ENCODE measurements at places on chromosomes 7 and 10.
A peak's percentile ranks its signal among the peaks of the same experiment; 100 is the strongest.

DNA sequence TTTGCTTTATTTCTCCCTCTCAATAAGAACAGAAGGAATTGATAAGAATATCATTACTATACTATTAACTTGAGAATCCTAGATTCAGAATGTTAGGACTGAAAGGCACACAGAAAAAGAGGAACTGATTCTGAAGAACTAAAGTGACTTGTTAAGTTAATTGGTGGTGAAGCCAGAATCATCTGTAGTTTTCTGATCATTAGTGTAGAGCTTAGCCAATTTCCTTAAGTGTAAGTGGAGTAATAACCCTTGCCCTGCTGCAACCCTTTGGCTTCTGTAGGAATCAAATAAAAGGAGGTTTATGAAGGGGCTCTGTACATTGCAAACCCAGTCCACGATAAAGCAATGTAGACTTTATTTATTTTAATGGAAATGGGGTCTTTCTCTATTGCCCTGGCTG lies 1186.0 kb downstream of the SORCS3 start:
- no peak for DNase-seq

- no peak for DNase-seq
Measured at GRCh38 chr7:51075681-51076580, 240.7 kb downstream of the COBL start.

DNA sequence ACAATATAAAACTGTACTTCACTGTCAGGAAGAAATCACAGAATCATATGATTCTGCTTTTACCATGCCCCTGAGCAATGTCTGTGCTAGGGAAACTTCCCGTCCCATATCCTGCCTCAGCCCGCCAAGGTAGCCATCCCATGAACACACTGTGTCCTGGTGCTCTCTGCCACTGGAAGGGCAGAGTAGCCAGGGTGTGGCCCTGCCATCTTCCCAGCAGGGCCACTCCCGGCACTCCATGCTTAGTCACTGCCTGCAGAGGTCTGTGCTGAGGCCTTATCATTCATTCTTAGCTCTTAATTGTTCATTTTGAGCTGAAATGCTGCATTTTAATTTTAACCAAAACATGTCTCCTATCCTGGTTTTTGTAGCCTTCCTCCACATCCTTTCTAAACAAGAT lies 31.8 kb downstream of the AP3M1 start:
- no peak for DNase-seq

GRCh38 chr7:149495785-149496641 lies 1.6 kb downstream of the ZNF746 start:
- no peak for DNase-seq

GRCh38 chr7:29484280-29484679 lies 79.4 kb upstream of the PRR15 start:
- no peak for DNase-seq

- no peak for DNase-seq
Measured at GRCh38 chr10:1289591-1289990, 233.4 kb downstream of the WDR37 start.

- no peak for DNase-seq
Measured at GRCh38 chr10:133133471-133134231, 26.4 kb upstream of the KNDC1 start.

GRCh38 chr10:77383861-77384553 lies 253.6 kb downstream of the KCNMA1 start:
- DNase-seq: no peak

GRCh38 chr7:111678986-111679385 lies 116.7 kb upstream of the IMMP2L start:
- no peak for DNase-seq

GRCh38 chr7:19114551-19114855 lies 2.9 kb downstream of the TWIST1 start:
- no peak for DNase-seq

- peak; percentile 88 for DNase-seq
Measured at GRCh38 chr10:30553626-30554439, 75.7 kb downstream of the LYZL2 start.

DNA sequence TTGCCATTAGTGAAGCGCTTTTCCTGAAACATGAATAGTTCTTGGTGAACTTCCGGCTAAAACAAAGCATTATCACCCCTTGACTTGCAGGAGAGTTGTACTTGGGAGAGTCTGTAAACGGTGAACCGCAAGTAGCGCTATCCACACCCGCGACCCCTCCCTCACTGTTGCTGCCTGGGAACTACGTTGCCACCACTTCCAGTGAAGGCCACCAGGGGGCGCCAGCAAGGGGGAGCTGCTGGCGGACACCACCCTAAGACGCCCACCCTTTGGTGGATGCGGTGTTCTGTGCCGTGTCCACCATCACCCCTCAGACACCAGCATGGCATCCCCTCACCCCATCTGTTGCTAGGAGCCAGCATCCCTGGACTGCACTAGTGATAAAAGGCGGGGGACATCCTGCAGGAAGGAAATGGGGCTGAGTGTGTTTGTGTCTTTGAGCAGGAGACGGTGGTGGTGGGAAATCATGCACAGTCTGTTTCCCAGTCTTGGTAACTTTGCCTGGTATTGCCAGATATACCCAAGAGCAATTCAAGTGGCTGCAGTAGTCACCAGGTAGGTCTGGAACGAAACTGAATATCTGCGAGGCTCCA lies 298.2 kb downstream of the FRMD4A start:
- peak; percentile 37 for DNase-seq

DNA sequence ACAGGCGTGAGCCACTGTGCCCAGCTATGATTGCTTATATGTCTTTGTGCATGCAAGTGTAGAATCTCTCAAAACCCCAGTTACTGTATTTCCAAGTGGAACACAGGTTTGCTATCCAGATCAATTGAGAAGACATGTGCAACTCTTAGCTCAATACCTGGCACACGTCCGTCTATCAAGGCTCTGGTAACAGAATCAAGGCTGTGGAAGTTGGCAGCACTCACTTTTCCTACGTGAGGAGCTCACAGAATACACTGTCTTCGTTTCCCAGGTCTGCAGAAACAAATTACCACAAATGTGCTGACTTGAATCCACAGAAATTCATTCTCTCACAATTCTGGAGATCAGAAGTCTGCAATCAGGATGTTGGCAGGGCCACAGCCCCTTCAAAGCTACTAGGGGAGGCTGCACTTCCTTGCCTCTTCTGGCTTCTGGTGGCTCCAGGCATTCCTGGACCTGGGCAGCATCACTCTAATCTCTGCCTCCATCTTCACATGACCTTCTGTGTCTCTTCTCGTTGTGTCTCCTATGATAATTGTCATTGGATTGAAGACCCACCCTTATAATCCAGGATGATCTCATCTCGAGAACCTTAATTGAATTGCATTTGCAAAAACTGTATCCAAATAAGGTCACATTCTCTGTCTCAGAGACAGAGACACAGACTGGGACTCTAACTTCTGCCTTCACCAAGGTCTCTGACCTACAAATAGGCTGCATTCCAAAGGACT lies 84.8 kb upstream of the C7orf33 start:
- no peak for DNase-seq

GRCh38 chr10:22459496-22459895 lies 114.2 kb downstream of the SPAG6 start:
- no peak for DNase-seq

- no peak for DNase-seq
Measured at GRCh38 chr7:55160539-55160938, 141.7 kb downstream of the EGFR start.

DNA sequence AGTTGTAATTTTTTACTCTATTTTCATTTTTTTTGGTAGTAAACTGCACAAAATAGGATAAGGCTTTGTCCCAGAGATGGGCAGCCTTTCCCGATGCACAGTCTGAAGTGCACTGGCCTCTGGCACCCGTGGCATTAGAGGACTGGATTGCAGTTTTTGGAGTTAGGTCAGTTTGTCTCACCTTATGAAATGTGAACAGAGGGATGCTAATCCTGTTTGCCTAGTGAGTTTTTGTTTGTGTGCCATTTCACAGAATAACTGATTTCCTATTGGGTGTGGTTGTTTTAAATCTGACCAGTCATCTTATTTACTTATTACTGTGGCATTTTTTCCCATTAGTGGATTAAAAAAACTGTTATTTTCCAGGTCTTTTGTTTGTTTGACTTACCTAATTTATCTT lies 109.5 kb upstream of the GATA3 start:
- no peak for DNase-seq

DNA sequence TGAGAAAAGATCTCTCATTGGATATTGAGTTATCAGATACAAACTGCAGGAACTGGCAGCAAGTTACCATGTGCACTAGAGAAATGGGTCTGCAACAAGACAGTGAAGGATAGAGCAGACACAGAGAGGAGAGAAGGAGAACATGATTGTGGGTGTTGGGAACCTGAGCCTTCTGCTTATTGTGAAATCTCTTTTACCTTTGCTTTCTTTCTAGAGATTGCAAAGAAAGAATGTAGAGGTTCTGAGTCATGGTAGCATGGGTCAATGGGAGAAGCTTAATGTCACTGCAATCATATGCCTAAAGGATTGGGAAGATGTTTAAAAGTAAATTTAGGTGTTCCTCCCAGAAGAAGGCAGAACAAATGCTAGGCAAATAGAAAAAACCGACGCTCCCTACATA lies 821.4 kb downstream of the CCSER2 start:
- DNase-seq: no peak

DNA sequence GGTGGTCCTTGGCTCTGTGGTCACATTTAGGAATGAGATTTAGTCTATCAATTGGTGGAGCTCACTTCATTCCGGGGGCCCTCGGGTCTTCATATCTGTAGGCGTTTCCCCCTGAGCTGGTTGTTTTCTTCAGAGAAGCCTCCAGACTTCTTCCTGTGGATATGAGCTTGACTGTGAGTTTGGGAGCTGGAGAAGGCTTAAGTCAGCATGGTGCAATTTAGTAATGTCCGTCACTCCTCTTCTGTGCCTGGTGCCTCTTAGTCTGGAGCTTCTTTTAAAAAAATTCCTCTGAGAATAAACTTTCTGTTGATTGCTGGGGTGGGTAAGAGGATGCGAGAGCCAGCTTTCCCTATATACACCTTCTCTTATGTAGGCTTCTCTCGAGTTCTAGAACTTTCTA lies 40.2 kb downstream of the HECW1 start:
- DNase-seq: no peak

DNA sequence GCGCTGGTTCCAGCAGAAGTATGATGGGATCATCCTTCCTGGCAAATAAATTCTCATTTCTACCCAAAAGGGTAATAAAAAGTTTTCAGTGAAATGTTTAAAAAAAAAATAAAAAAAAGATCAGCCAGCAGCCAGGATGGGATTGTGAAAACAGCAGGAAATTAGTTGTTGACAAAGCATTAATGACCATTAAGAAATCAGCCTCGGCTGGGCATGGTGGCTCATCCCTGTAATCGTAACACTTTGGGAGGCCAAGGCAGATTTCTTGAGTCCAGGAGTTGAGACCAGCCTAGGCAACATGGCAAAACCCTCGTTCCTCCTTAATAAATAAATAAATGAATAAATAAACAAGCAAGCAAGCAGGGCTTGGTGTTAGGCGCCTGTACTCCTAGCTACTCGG lies 82.6 kb downstream of the PTEN start:
- DNase-seq: no peak

GRCh38 chr7:101705331-101705730 lies 76.2 kb upstream of the MYL10 start:
- peak; percentile 51 for DNase-seq

- DNase-seq: no peak
Measured at GRCh38 chr10:101076630-101077029, 14.8 kb downstream of the KAZALD1 start.

DNA sequence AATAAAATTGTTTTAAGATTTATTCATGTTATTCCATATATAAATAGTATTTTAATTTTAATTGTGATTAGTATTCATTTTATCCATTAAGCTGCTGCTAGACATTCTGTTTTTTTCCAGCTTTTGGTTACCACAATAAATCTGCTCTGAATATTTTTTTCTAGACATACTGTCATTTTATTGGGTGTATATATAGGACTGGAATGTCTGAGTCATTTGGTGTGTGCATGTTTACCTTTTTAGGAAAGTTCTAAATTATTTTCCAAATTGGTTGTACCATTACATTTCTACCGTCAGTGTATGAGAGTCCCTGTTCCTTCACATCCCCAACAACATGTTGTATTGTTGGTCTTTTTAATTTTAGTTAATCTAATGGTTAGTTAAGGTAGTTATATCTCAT lies 1138.1 kb downstream of the REEP3 start:
- no peak for DNase-seq

Measured in mucosa of descending colon (tissue), 3 donors.